Cortex of kidney (tissue), 1 donor: ENCODE measurements at places on chromosomes 4 and X.

- DNase-seq = no peak
Observed at GRCh38 chr4:159282329-159282728, 179.4 kb downstream of the RAPGEF2 start.

DNA sequence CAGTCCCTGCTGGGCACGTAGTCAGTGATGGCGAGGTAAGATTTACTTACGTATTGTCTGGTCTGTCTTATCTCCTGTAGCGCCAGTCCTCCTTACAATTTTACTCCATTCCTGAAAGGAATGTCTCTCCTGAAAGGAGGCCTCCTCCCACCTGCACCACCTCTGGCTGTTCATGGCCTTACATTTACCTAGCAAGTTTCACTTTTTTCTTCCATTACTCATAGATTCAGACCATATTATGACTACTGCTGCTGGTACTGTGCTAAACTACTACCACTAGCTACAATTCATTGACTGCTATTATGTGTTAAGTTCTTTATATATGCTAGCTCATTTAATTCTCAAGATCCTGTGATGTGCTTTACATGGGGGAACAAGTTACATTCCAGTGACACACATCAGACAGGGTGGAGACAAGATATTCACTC is 189.9 kb downstream of the BMPR1B start:
- DNase-seq = no peak

DNA sequence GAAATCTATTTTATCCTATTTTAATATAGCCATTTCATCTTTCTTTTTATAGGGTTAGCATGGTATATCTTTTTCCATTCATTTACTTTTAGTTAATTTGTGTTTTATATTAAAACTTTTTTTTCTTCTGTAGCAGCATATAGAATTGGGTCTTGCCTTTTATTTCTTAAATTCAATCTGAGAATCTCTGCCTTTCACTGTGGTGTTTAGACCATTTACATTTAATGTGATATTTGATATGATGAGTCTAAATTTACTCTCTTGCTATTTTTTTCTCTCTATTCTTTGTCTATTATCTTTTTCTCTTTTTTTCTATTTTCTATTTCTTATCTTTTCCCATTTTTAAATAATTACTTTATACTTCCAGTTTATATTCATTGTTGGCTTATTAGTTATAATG is 105.4 kb upstream of the HAND2 start:
- no peak for DNase-seq

DNA sequence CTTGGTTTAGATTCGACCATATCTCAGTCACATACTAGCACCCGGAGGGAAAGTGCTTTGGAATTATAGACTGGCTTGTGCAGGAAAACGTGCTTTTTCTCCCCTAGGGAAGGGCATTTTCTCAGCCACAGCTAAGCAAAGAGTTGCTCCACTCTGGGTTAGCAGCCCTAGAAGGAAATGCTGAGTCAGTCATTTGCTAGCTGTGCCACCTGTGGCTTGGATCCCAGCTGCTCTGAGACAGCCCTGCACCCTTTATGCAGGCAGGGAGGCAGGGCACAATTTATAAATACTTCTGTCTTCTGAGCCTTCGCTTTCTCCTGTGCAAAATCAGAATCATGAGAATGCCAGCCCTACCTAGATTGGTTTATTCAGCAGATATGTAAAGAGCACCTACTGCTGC is 1.3 kb upstream of the USP51 start:
- no peak for DNase-seq

DNA sequence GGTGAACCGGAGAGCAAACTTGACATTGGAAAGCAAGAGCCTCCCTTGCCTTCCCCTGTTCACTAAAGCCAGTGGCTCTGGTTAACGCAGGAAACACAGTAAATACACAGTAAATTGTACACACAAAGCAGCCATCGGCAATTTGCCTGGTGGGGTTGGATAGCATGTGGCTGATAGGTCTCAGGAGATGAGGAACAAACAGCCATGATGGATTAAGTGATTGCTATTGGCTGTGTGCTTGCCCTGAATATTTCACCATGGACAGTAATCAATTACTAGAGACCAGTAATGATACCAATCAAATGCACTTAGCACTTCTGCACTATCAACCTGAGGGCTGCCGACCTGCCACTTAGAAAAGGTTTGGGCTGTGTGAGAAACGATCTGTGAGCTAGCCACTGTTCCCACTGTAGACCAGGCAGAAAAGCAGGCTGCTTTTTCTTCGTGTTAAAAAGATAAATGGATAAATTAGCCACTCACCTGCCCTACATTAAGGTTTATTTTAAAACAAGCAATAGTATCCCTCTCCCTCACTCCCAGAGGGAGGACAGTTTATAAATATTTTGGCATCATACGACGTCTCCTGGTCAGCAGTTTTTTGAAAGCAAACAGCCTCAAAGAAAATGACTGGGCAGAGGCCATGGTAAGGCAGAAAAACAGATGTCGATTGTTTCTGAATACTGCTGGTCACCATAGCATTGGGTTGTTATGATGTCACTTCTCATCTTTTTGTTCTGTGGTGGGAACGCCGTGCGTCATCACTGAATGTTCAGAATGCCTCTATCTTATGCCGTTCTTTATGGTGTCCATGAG is 167.1 kb downstream of the MAML3 start:
- DNase-seq = no peak
